ENCODE measurements at places on chromosomes 11 and 22.

DNA sequence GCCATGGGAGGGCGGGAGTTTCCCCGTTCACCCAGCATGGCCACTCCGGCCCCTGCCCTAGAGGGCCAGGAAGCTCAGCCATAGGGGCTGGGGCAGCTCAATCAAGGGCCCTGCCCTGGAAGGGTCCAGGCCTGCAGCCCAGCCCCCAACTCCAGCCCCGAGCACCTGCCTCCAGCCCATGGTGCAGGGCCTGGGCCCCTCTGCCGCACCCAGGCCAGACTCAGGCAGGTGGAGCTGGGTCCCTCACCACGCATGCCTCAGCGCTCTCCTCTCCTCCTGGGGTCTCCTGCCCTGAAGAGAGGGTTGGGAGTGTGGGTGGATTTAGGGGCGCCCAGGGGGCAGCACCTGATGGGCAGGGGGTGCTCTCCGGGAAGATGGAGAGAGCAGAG is 13.1 kb downstream of the MLC1 start:
- DNase-seq = no peak

DNA sequence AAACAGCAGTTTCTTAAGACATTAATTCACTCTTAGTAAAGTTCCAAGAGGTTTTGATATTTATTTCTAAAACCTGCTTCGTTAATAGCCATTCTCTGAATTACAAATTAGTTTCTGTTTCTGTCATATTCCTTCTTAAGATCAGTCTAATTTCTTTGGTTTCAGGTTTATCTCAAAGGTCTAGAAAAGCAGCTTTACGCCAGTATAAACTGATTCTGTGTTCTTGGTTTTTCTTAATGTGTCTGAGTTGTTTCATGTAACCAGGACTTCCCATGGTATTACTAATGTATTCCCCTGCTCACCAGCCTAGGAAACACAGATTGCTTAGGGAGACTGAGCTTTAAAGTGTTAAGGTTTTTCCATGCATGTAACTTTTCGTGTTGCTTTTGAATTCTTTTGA is 6.8 kb upstream of the ACY3 start:
- DNase-seq = no peak

DNA sequence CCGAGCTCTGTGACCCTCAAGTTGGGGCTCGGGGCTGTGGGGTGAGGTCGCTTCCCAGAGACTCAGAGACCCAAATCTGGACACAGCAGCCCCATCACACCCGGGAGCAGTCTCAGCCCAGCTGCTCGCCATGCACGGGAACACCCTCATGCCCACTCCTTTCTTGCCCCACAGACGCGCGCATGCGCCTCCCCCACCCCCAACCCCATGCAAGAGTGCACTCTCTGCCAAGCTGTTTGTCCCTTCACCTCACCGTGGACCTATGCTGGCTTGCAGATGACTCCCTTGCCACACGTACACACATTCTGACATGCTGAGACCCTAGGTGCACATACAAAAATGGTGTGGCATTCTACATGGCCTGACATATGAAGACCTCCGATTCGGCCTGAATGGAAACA is 478 bp upstream of the CD248 start:
- DNase-seq = no peak

GRCh38 chr22:29641700-29642330 is 38.4 kb downstream of the NF2 start:
- no peak for DNase-seq

- no peak for DNase-seq
Measured at GRCh38 chr11:80388130-80388529, 947.3 kb upstream of the TENM4 start.

DNA sequence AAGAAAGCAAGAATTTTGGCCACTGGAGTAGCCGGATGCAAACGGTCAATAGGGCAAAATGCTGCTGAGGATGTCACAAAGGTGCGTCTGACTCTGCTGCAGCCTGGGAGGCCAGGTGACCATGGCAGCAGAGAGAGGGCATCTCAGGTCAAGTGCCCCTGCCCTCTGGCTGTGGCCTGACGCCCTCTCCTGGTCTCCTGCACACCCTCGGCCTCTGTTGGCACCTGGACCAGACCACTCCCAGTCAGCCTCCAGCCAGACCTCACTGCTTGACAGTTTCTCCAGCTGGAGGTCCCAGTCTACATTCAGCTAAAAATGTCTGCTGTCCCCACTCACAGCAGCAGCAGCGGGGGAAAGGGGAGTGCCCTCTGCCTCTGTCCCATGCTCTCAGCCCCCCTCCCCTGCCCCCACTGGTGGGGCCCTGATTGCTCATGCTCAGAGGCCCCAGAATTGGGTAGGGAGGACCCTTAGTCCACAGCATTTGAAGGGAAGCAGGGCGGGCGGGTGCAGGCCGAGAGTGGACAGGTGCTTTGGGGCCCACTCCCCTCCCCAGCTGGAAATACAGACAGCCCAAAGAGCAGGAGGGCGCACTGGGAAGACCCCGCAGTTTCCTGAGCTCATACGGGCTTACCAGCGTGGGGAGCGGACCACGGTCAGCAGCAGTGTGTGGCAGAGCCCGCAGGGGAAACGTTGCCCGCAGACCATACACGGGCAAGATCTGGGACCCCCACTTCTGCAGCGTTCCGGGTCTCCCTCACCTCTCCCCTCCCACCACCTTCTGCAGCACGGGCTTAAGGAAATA is 1.6 kb upstream of the BRSK2 start:
- DNase-seq = no peak

DNA sequence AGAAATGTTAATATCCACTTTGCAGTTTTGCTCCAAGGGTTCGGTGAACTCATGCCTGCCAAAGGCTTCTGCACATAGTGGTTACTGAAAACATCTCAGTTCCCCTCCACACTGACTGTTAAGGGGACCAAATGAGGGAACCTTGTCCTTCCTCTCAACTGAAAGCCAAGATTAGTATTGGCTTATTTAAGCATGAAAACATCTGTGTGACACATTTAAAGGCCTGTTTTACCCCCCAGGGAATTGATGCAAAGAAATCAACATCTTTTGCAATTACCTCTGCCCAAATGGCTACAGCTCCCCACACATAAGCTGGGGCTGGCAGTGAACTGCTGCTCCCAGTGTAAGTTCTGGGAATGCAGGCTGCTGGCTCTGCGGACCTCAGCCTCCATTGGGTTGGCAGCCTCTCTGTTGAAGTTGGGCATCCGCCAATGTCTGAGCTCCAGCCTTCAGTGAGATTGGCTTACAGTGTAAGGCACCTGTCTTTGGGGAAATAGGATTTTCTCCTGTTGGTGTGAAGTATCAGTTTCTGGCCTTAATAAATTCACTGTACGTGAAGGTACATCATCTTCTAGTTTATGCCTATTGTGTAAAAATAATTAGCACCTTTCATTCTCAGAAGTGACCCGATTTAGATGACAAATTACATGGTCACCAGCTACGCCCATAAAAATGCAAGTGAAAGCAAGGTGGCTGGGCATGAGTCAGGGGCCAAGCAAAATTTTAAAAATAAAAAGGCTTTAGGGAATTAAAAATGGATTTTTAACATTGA is 213.4 kb upstream of the SYN3 start:
- no peak for DNase-seq

DNA sequence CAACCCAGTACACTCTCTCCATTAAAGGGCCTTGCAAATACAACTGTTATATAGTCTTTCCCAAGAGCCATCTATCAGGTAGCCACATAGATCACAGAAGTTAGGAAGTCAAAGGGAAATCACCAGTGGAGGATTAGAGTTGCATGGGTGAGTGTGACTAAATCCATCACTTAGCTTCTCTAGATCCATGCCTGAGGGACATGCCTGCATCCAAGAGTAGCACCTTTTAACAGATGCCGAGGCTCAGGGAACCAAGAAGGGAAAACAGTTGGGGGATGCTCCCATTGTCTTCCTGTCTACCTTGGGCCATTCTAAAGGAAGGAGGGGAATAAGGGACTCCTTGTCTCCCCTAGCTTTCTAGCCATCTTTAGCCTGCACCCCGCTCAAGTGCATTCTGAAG is 77.9 kb downstream of the XRRA1 start:
- DNase-seq = no peak

DNA sequence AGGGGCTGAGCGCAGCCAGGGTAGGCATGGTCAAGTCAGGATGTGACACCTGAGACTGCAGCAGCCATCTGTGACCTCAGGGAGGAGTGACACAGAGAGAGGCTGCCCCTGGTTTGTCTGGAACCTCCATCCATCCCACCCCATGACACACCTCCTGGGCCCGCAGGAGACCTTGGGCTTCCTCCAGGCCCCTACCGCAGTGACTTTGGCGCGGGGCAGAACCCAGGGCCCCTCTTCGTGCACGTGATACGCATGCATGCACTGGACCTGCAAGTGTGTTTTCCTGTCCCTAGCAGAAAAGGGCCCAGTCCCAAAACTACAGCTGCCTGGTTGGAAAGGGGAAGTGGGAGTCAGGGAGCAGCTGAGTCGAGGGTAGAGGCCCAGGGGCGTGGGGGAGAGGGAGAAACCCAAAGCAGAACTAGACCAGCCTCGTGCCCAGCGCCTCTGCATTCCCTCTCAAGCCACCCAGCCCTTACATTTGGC is 7.9 kb upstream of the CYTH4 start:
- no peak for DNase-seq

- no peak for DNase-seq
Measured at GRCh38 chr11:70871881-70872280, 380.5 kb downstream of the SHANK2 start.

DNA sequence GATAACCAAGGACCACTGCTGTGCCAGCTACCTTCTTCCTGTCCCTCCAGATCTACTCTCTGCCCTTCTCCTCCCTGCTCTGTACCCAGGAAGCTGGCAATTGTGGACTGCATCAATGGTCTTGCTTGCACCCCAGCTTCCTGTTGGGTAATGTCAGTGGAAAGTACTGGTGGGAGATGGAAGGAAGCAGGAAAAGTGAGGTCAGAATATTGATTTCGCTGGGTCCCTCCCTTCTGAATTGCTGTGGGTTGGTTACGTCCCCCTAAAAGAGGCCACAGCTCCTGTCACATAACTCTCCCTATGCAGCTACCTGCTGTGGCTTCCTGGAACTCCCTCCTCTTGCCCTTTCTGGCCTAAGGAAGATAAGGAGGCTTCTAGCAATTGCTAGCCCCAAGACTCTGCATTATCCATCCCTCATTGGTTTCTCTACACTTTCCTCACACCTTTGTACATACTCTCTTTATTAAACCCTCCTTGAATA is 81.2 kb downstream of the RASSF10 start:
- no peak for DNase-seq

- no peak for DNase-seq
Measured at GRCh38 chr11:70734379-70734778, 336.1 kb downstream of the CTTN start.

- no peak for DNase-seq
Measured at GRCh38 chr11:96413408-96413807, 23.6 kb downstream of the JRKL start.

DNA sequence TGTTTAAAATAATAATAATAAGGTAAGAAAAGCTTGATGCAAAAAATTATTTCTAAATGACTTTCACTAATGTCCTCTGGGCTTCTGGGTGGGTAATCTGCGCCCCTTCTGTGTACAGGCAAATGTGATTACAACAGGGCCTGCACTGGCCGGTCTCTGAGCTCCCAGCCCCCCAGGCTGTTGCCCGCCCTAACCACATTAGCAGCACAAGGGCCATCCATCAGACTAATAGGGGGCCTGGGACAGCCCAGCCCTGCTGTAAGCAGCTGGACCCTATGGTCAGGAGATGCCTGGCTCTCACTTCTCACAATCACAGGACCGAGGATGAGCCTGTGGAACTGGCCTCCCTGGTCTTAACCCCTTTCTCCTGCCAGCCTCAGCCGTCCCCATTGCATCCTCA is 388.4 kb downstream of the BUD13 start:
- no peak for DNase-seq

DNA sequence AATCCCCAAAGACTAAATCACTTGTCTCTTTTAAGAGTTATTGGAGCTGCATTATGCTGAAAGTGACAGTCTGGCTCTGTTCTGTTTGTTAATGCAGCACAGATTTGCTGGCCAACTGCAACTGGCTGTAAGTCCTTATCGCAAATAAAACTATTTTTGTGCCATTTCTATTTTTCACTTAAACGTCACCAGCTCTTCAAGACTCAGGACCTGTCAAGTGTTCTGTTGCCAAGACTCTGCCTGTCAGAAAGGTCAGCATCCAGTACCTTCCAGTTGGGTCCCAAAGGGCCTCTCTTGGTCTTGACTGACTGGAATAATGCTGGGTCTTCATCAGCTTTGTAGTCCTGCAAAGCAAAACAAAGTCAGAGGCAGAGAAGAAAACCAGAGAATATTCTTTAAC is 45.6 kb downstream of the PITPNB start:
- no peak for DNase-seq

DNA sequence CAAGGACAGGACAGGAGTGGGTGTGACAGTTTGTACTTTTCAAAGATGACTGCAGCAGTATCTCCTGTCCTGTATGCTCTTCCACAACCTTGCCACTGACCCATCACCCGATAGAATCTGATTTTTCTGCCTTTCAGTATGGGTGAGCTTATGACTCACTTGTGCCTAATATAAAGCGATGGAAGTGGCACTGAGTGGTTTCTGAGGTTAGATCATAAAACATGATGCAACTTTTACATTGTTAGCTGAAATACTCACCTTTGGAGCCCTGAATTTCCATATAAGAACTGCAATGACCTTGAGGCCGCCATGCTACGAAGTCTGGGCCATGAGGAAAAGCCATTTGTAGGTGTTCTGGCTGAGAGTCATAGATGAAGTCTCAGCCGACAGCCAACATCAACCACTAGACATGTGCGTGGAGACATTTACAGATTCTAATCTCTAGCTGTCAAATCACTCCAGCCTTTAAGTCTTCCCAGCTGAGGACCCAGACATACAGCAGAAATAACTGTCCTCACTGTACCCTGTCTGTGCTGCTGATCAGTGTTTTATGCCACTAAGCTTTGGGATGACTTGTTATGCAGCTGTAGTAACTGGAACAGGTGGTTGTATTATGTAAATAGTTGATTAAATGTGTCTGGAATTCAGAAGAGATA is 105.9 kb upstream of the ARHGAP20 start:
- peak; percentile 10 for DNase-seq

DNA sequence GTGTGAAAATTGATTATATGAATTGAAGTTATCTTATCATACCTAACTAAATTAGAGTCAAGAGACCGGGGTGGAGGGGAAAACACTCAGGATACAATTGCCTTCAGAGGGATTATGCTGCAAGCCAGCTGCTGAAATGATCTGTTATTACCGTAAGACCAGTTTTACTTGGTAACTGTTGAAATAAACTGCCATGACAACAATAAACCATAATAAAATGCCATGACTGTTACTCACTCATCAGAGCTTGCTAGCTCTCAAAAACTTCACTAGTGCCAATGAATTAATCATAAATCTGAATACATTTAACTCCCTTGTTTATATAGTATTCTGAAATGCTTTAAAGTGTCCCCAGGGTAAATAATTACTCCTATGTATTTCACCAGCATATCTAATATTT is 68.2 kb downstream of the CASP12 start:
- no peak for DNase-seq

DNA sequence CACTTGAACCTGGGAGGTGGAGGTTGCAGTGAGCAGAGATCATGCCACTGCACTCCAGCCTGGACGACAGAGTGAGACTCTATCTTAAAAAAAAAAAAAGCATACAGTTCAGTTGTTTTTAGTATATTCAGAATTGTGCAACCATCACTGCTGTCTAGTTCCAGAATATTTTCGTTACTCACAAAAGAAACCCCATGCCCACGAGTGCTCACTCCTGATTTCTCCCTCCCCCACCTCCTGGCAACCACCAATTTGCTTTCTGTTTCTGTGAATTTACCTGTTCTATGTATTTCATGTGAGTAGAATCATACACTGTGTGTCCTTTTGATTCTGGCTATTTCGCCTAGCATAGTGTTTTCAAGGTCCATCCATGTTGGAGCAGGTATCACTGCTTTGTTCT is 24.8 kb downstream of the PTPRJ start:
- no peak for DNase-seq

- no peak for DNase-seq
Measured at GRCh38 chr11:22774716-22775115, 54.9 kb downstream of the SVIP start.
